ENCODE measurements at places on chromosomes 1 and 21.

- DNase-seq: no peak
These were observed 41.6 kb upstream of the LRIG2 start for GRCh38 chr1:113031171-113031933.

GRCh38 chr21:42248783-42249597 lies 30.1 kb downstream of the ABCG1 start:
- DNase-seq: no peak

DNA sequence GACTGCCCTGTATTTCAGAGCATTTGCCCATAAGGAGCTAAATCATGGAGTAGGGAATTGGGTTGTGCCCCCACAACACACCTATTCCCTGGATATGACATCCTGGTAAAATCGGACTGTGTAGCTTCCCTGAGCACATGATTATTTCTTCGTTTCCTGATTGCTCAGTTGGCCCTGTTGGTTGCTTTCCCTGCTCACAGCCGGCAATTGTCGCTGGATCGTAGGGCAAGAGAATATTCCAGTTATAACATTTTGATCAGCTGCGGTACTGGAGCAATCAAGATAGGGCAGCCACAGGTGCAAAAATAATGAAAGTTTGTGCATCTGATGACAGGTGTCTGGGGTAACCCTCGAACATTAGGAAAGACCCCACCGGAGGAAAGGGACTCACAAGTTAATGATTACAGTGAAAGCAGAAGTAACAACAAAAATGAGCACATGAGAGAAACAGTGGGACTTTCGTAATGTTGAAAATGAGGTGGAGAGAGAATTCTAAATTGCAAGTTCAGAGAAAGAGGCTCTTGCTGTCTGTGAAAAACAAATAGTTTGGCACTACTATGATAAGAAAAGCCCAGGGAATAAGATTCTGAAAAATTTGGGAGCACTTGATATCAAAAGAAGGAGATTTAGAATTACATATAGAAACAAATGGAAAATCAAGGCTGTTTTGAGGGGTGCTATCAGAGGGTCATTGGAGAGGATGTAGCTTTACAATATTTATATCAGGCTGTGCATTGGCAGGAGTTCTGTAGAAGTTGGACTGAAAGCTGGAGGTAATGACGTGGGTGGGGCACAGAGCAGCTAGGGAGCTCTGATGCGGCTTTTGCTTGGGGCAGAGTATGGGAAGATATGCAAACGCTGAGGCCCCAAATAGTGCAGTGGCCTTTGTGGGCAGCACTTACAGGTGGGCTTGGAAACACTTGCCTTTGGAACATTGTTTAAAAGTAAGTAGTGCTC lies at the start of gene MAB21L3:
Gene MAB21L3, plus strand, starts transcription at position 833 of the 957 bp plus-strand sequence. CDS start 1,217 bp downstream, outside the sequence.
- no peak for DNase-seq

- DNase-seq: no peak
These were observed 62.9 kb upstream of the LRP8 start for GRCh38 chr1:53390736-53391135.

GRCh38 chr1:178262120-178262500 lies 168.2 kb downstream of the RASAL2 start:
- no peak for DNase-seq

- no peak for DNase-seq
These were observed 11.8 kb downstream of the CFAP107 start for GRCh38 chr1:12757836-12758235.

DNA sequence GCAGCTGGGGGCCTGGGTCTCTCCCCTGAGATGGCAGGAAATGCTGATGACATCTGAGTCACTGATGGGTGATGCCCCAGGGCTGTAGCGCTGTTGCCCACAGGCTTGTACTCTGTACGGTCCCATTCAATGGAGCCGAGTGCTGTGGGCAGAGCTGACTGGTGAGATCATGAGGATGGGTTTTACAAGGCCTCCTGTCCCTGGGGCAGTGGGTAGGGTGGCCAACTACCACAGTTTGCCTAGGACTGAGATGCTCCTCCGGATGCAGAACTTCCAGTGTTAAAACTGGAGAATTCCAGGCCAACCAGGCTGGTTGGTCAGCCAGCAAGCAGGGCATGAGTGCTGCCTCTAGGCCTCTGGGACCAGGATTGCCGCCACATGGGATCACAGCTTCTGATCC lies 9.2 kb downstream of the PHLDA3 start:
- DNase-seq: no peak

- DNase-seq: no peak
These were observed 43.2 kb downstream of the ELK4 start for GRCh38 chr1:205588636-205589035.

DNA sequence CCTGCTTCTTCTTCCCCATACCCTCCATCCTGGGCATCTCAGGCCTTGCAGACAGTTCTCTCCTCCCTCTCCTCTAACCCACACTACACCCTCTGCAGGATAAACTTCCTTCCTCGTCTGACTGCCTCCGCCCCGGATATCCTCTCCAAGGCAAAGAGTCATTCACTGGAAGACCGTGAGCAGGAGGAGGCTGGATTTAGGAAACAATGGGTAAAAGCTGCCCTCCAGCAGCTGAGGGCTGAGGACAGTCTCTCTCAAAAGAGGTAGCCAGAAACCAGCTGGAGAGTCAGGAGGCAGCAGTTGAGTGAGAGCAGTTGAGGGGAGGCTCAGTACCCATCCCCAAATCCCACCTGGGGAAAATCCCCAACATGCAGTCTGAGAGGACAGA lies 1.4 kb downstream of the CSRP1 start:
- DNase-seq: no peak

GRCh38 chr21:45857761-45858160 lies 123.8 kb upstream of the COL6A1 start:
- no peak for DNase-seq

GRCh38 chr1:6097824-6098223 lies 52.1 kb downstream of the KCNAB2 start:
- DNase-seq: no peak

- DNase-seq: no peak
These were observed 19.0 kb upstream of the SOX13 start for GRCh38 chr1:204053893-204054292.

GRCh38 chr1:119209596-119210295 lies 69.3 kb upstream of the WARS2 start:
- no peak for DNase-seq
